ENCODE measurements at places on chromosomes 4 and X. TPM values are rescaled to one million over a fixed set of nuclear protein-coding genes. Genes with fewer than 3 reads are reported as not detected.

- DNase-seq, result no peak
- H3K27ac ChIP-seq, result no peak overlapping the region
- no peaks in the 10 kb centered on the region for H3K4me1 ChIP-seq
- H3K27me3 ChIP-seq, result no peaks in the 10 kb centered on the region
Observed at GRCh38 chr4:176902710-176903323, 110.1 kb upstream of the VEGFC start.

DNA sequence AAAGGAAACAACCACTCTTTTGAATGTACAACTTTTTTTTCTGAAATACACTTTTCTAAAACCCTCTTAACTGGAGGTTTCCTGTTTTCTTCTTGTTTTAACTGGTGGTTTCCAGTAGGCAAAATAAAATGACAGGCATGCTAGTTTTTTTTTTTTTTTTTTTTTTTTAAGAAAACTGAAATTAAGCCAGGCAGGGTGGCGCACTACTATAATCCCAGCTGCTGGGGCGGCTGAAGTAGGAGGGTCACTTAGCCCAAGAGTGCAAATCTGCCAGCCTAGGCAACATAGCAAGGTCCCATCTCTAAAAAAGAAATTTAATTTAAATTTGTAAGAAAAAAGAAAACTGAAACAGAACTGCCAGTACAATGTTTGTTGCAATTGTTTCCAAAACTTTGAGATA, 44.0 kb downstream of the TMEM144 start:
- DNase-seq, result no peak
- H3K27ac ChIP-seq, result no peak overlapping the region
- H3K27me3 ChIP-seq, result no peaks in the 10 kb centered on the region
- H3K36me3 ChIP-seq, result no peaks in the 10 kb centered on the region
- H3K4me3 ChIP-seq, result no peak overlapping the region

DNA sequence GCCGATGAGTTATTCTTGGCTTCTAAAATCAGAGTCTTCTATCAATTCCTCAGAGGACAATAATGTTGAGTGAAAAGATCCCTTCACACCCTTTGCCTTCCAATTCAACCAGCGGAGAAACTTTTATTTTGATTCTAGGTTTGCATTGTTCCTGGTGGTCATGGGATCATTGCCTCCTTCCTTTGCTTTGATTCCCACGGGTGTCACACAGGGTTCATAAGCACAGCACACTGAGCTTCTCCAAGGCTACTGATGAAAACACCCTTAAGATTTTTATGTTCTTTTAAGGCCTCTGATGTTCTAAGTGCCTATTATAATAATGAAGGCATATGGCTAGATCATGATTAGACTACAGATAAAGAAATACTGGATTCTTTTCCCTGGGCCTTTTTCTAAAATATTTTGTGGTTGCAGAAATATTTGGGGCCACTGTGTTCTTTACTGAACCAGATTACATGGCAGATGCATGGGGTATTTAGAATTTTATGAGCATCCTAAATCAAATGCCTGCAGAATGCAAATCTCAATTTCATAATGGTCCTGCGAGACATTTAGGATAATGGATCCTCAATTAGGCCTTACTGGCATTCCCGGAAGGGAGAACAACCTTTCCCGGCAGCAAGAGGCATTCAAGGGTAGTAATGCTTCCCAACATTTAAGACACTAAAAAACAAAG, 43.9 kb upstream of the FGFBP2 start:
- H3K4me3 ChIP-seq, result no peak overlapping the region
- H3K27me3 ChIP-seq, result peaks cover 5% of the 10 kb centered on the region
- H3K36me3 ChIP-seq, result no peaks in the 10 kb centered on the region
- H3K4me1 ChIP-seq, result no peaks in the 10 kb centered on the region

GRCh38 chrX:119954374-119954773, 10.8 kb upstream of the NKAP start:
- no peak for DNase-seq
- no peak overlapping the region for H3K4me3 ChIP-seq
- peaks cover 9% of the 10 kb centered on the region for H3K4me1 ChIP-seq
- H3K27ac ChIP-seq, result no peak overlapping the region

GRCh38 chrX:116009346-116009745, 161.2 kb upstream of the AGTR2 start:
- no peak overlapping the region for H3K27ac ChIP-seq
- no peak for DNase-seq
- H3K27me3 ChIP-seq, result no peaks in the 10 kb centered on the region
- no peak overlapping the region for H3K4me3 ChIP-seq
- H3K36me3 ChIP-seq, result no peaks in the 10 kb centered on the region
- H3K4me1 ChIP-seq, result no peaks in the 10 kb centered on the region

- no peaks in the 10 kb centered on the region for H3K4me1 ChIP-seq
- no peak overlapping the region for H3K27ac ChIP-seq
- no peak overlapping the region for H3K4me3 ChIP-seq
- DNase-seq, result no peak
- no peaks in the 10 kb centered on the region for H3K36me3 ChIP-seq
Observed at GRCh38 chrX:17560385-17560784, 176.9 kb upstream of the SCML1 start.

DNA sequence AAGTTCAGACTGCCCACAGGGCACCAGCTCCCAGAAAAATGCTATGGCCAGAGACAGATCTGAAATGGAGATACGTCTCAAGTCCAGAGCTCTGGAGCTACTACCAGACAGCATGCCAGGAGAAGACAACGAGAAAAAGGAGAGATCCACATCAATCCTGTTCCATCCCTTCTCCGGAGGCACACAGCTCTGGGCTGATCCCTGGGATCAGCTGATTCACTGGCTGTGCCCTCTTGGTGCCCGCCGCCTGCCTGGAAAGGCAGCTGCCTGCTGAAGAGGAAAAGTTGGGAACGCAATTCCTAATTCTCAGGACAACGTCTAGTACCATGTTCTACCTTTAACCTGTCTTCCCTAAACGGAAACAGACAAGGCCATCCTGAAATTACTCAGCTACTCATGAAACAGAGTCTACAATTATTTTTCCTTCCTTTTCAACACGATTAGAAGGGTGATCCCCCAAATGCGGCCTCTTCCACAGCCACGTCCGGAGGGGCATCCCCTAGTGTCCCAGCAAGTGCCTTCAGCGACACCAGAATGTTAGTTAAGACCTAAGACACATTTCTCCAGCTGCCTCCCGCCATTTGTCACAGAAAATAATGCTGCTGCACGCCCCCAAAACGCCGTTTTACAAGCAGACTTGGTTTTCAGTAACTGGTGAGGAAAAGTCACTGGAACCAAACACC, 2.4 kb downstream of the ZFYVE28 start:
- no peaks in the 10 kb centered on the region for H3K36me3 ChIP-seq
- H3K4me3 ChIP-seq, result peak overlapping the region; percentile 69
- no peak overlapping the region for H3K27ac ChIP-seq
- peaks cover 72% of the 10 kb centered on the region for H3K4me1 ChIP-seq
- DNase-seq, result no peak

- peaks cover 2% of the 10 kb centered on the region for H3K4me1 ChIP-seq
- H3K4me3 ChIP-seq, result no peak overlapping the region
- H3K36me3 ChIP-seq, result no peaks in the 10 kb centered on the region
- H3K27ac ChIP-seq, result no peak overlapping the region
- DNase-seq, result no peak
Observed at GRCh38 chrX:44308869-44309268, 34.6 kb downstream of the EFHC2 start.

- H3K4me1 ChIP-seq, result no peaks in the 10 kb centered on the region
- H3K36me3 ChIP-seq, result no peaks in the 10 kb centered on the region
- no peaks in the 10 kb centered on the region for H3K27me3 ChIP-seq
- H3K27ac ChIP-seq, result no peak overlapping the region
- no peak overlapping the region for H3K4me3 ChIP-seq
- DNase-seq, result no peak
Observed at GRCh38 chr4:15725608-15726007, 22.7 kb downstream of the BST1 start.

DNA sequence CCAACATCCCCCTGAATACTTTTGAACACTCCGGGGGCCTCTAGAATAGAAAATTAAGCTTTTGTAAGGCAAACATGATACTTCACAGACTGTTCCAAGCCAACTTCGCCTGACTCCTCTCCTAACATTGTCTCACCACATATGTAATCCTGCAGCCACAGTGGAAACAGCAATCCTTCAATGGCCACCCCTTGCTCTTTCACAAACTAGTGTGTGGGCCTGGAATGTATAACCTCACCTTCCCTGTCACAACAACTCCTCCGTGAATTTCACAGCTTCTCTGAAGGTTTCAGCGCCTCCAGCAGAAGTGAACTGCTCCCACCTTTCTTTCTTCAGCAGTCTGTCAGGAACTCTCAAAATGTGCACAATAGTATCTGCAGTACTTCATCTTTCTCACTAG, 185.1 kb downstream of the ADGRL3 start:
- no peak overlapping the region for H3K27ac ChIP-seq
- no peaks in the 10 kb centered on the region for H3K36me3 ChIP-seq
- no peak overlapping the region for H3K4me3 ChIP-seq
- no peak for DNase-seq
- no peaks in the 10 kb centered on the region for H3K27me3 ChIP-seq
- no peaks in the 10 kb centered on the region for H3K4me1 ChIP-seq

- DNase-seq, result no peak
- H3K4me1 ChIP-seq, result no peaks in the 10 kb centered on the region
- no peaks in the 10 kb centered on the region for H3K27me3 ChIP-seq
- H3K4me3 ChIP-seq, result no peak overlapping the region
- no peak overlapping the region for H3K27ac ChIP-seq
Observed at GRCh38 chrX:24760363-24761000, 66.8 kb downstream of the POLA1 start.

- H3K4me1 ChIP-seq, result no peaks in the 10 kb centered on the region
- DNase-seq, result no peak
- H3K27ac ChIP-seq, result no peak overlapping the region
- no peaks in the 10 kb centered on the region for H3K36me3 ChIP-seq
- H3K4me3 ChIP-seq, result no peak overlapping the region
- H3K27me3 ChIP-seq, result no peaks in the 10 kb centered on the region
Observed at GRCh38 chrX:71852182-71852581, 58.5 kb upstream of the NHSL2 start.

DNA sequence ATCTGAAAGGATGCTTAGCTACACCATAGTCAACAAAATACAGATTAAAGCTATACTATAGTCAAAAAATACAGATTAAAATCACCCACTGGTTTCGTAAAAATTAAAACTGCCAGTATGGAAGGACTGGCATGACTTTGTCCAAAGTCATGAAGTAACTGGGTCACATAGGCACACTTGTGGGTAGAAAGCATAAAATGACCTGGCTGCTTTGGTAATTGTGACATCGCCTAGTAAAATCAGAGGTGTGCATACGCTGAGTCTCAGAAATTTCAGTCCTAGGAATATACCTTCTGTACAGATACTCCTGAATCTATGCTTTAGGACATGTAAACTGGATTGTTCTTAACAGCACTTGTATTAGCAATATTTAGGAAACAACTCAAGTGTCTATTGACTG, 28.1 kb downstream of the CLNK start:
- no peaks in the 10 kb centered on the region for H3K27me3 ChIP-seq
- no peak overlapping the region for H3K27ac ChIP-seq
- DNase-seq, result no peak
- no peaks in the 10 kb centered on the region for H3K4me1 ChIP-seq

DNA sequence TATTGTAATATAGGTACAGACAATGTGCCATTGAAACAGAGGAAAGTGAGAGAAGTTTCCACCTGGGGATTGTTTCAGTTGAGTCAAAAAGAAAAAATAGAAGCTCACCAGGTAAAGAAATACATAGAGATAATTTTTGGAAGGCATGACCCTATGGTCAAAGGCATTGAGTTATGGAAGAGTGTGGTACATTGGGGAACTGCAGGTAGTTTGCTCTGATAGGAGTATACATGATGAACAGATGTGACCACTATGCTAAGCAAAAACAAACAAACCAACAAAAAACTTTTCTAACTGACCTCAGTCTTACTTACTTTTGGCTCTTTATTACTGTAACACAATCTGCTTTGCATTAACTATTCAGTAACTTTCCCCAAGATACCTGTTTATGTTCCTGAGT, 85.9 kb downstream of the UGT8 start:
- no peak overlapping the region for H3K4me3 ChIP-seq
- DNase-seq, result no peak

DNA sequence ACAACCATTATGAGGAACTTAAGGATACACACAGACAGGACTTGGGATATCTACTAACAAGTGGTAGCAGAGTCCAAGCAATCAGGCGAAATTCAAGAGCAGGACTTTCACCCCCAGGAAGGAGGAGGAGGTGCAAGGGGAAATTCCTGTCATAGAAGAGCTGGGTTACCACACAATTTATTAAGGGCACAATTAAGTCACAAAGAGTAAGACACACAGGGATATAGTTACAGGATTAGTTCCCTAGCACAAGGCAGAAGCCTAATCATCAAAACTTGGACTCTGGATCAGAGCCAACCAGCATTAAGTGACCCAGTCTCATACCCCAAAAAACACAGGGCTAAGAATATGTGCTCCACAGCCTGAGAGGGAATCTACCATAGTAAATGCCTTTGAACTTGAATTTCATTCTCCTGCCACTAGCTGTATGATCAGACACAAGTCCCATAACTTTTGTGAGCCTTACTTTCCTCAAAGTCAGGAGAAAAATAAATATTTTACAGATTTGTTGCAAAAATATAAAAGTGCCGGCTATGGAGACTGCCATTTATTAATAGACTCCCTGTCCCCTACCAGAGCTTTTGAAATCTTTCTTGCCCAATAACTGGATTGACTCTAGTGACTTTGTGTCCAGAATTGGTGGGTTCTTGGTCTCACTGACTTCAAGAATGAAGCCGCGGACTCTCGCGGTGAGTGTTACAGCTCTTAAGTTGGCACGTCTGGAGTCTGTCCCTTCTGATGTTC, 87.0 kb downstream of the SYNPO2 start:
- H3K36me3 ChIP-seq, result no peaks in the 10 kb centered on the region
- no peak for DNase-seq
- H3K27ac ChIP-seq, result no peak overlapping the region
- H3K27me3 ChIP-seq, result no peaks in the 10 kb centered on the region

DNA sequence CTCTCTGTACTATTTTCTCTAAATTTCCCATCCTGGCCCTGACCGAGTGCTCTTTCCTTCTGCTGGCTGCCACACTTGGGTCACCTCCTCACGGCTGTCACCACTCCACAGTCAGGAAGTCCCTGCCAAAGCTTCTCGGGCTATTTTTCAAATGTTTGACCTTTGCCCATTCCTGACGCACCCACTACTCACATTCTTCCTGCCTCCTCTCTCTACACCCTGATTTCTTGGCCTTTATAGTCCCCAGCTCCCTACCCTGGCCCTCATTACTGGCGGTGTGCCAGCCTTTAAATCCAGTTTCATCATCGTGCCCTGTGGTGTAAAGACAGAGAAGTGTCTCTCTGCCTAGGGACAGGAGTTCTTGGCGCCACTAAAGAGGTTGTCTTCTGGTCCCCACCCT, 46.4 kb upstream of the GATB start:
- no peaks in the 10 kb centered on the region for H3K36me3 ChIP-seq
- no peaks in the 10 kb centered on the region for H3K27me3 ChIP-seq
- no peak overlapping the region for H3K27ac ChIP-seq

- H3K4me3 ChIP-seq, result no peak overlapping the region
- no peaks in the 10 kb centered on the region for H3K36me3 ChIP-seq
- H3K27ac ChIP-seq, result no peak overlapping the region
- no peak for DNase-seq
- peaks cover 2% of the 10 kb centered on the region for H3K27me3 ChIP-seq
Observed at GRCh38 chr4:41832961-41833360, 84.4 kb upstream of the PHOX2B start.

GRCh38 chr4:8353912-8354453, 84.4 kb downstream of the HTRA3 start:
- H3K4me1 ChIP-seq, result no peaks in the 10 kb centered on the region
- no peaks in the 10 kb centered on the region for H3K36me3 ChIP-seq
- no peak overlapping the region for H3K4me3 ChIP-seq
- H3K27ac ChIP-seq, result no peak overlapping the region
- DNase-seq, result no peak

OTC gene
- total RNA-seq, result not detected

GUF1 gene
- total RNA-seq, result 16.2 TPM

CT45A10 gene
- total RNA-seq, result not detected

KDR gene
- total RNA-seq, result 0.28 TPM

NDP gene
- not detected for total RNA-seq

UGT2B11 gene
- not detected for total RNA-seq

BRS3 gene
- total RNA-seq, result not detected

TLR8 gene
- not detected for total RNA-seq

All from T-cell (primary cell).